ENCODE measurements at places on chromosomes 7 and 10.

- no peak for DNase-seq
Observed at GRCh38 chr10:6619660-6620059, 39.6 kb upstream of the PRKCQ start.

DNA sequence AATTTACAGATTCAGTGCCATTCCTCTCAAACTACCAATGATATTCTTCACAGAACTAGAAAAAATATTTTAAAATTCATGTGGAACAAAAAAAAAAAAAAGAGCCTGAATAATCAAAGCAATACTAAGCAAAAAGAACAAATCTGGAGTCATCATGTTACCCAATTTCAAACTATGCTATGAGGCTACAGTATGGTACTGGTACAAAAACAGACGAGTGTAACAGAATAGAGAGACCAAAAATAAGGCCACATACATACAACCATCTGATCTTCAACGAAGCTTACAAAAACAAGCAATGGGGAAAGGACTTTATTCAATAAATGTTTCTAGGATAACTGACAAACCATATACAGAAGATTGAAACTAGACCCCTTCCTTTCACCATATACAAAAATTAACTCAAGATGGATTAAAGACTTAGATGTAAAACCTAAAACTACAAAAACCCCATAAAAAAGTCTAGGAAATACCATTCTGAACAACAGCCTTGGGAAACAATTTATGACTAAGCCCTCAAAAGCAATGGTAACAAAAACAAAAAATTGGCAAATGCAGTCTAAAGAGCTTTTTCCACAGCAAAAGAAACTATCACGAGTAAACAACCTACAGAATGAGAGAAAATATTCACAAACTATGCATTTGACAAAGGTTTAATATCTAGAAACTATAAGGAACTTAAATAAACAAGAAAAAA lies 207.7 kb downstream of the PTN start:
- DNase-seq = no peak

DNA sequence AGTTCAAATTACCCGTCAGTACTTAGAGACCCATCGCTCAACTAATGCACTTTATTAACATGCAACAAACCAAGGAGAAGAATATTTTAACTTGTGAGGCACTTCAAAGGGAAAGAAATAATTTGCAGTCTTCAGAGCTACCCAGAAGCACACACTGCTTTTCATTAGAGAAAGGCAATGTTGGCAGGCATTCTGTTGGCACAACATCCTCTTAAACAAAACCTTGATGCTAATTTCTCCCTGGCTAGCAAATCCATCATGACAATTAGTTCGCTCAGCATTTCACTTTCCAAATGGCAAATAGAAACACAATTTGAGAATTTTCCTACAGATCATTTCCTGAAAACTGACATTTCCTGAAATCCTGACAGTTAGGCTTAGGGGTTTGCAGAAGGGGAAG lies 155.6 kb upstream of the FAM13C start:
- DNase-seq = no peak

DNA sequence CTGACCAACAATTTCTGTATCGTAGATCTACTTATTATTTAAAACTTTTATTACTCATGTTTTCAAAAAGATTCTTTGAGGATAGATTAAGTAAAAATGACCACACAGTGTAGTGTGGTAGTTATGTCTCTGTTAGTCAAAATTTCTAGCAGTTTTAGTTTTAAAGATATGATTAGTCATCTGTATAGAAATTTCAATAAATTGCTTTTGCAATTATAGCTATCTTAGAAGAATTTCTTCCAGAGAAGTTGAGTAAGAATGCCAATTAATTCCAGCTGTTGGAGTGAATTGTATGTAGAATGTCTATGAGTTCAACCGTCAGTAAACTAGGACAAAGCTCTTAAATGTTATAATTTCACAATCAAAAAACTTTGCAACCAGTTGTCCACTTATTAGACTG lies 229.7 kb downstream of the CDK14 start:
- DNase-seq = no peak

GRCh38 chr7:42597300-42597699 lies 314.6 kb downstream of the C7orf25 start:
- DNase-seq = no peak

DNA sequence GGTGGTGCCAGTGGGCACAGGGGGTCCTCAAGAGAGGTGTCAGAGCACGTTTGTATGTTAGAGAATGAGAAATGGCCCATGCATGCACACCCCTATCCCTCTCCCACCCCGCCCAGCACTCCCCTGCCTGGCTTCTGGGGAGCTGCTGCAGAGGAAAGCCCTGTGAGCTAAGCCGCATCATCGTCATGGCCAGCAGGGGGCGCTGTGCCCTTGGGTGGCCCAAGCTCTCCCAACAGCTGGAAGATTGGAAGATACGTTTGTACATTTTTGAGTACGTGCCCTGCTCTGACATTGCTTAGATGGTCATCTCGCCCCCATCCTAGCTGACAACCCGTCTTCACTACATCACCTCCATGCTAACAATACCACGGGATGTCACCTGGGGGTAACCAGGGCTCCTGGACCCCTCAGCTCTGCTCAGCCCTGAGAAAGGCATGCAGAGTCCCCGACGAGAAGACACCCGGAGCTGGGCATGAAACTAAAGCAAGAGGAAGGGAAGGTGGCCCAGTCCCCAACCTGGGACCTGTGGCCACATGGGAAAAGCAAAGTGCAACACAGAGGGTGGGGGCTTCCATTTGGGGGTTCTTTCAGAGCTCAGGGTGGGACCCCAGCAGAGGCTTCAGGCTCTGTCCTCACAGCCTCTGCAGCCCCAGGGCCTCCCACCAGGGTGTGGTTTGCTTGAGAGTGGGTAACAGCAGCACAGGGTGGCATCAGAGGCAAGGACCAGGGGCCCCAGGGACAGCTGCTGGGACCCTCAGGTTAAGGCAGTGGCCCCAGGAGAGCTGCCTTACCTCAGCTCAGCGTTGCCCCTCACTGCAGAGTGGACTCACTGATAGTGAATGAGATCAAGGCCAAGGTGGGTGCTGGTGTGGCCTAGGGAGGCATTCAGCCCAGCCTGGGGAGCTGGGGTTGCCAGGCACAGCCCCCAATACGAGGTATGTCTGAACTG lies 136.6 kb downstream of the PTPN20 start:
- peak; percentile 73 for DNase-seq

- DNase-seq = no peak
Observed at GRCh38 chr7:97842006-97842405, 30.2 kb downstream of the ASNS start.

DNA sequence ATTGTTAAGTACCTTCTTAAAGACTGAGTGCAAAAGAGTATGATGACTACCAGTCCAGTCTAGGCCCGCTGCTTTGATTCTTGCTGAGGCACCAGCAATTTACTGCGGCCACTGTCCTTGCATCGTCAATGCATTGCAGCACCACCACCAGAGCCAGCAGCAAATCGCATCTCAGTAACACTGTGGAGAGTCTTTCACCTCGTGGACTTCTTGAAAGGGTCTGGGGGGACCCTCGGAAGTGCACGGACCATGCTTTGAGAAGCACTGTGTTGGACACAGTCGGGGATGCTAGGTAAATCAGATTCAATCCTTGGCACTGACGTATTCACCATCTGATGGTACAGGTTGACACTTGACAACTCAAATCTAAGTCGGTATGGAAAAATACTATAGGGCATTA lies 493.6 kb downstream of the RPS24 start:
- no peak for DNase-seq

- no peak for DNase-seq
Observed at GRCh38 chr10:83274088-83274487, 865.2 kb upstream of the GHITM start.

- no peak for DNase-seq
Observed at GRCh38 chr10:121285406-121286196, 312.6 kb downstream of the FGFR2 start.

DNA sequence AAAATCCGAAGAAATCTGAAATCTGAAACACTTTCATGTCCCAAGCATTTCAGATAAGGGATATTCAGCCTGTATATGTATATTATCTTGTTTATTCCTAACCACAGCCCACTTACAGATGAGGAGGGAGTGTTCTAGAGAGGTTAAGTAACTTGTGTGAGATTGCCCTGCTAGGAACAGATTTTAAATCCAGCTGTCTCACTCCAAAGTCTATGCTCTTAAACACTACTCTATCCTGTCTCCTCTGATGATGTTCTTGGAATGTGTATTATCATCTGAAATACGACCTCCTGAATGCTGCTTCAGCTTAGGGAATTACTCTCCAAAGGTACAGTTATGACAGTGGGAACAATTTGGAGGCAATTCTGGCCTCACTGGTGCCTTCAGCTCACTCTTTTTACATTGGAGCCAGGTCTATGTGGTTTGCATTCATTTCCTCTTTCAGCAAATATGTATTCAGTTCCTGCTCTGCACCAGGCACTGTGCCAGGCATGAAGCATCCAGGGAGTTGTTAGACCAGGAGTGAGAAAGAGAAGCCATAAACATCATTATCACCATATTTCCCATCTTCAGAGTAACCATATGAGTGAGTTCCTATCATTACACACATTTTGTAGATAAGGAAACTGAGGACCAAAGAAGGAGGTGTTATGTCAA lies 70.2 kb downstream of the NOC3L start:
- DNase-seq = no peak

- no peak for DNase-seq
Observed at GRCh38 chr7:103718482-103719061, 270.9 kb downstream of the RELN start.

- no peak for DNase-seq
Observed at GRCh38 chr10:11035301-11035991, 17.8 kb downstream of the CELF2 start.

DNA sequence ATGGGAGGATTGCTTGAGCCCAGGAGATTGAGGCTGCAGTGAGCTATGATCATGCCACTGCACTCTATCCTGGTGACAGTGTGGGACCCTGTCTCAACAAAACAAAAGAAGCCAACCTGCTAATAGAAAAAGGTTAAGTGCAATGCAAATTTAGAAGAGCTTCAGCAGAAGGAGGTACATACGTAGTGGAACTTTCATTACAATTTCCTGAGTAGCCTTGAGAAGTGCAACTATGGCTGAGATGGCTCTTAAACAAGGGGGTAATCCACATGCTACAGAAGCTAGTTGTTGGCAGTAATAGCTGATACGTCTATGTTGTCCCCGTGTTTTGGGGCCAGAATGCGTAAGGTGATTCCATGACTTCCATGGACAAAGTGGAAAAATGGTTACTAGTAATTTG lies 10.7 kb upstream of the NT5C3A start:
- no peak for DNase-seq

DNA sequence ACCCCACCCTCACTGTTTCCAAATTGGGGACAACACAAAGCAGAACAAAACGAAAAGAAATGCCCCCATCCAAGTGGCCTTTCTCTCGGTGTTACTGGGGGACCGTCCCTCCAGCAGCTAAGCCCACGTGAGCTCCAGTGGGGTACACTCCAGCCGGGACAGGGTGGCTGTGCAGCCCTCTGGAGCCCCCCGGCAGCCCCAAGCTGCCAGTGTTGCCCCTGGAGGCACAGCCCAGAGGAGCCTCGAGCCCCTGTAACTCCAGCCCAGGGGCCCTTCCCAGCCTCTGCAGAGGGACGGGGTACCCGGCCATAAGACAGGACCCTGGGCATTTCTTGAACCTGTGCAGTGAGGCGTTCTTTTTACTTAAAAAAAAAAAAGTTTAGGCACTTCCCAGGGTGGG lies 124.5 kb upstream of the KCTD7 start:
- DNase-seq = no peak

GRCh38 chr7:74526780-74527179 lies 73.1 kb downstream of the GTF2IRD1 start:
- no peak for DNase-seq

DNA sequence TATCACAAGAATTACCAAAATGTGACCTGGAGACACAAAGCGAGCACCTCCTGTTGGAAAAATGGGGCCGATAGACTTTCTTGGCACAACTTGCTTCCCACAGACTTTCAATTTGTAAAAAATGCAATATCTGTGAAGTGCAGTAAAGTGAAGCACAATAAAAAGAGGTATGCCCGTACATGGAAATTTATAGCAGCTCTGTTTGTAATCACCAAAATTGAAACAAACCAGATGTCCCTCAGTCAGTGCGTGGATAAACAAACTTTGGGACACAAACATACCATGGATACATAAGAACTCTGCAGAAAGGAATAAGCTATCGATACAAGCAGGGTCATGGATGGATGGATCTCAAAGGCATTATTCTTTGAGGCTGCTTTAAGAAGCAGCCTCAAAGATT lies 33.6 kb downstream of the ARID5B start:
- DNase-seq = no peak
